Iris pigment epithelial cell (primary cell): ENCODE measurements at places on chromosomes 7 and 10.

- no peak for DNase-seq
Observed at GRCh38 chr7:130953196-130953595, 219.2 kb upstream of the KLF14 start.

DNA sequence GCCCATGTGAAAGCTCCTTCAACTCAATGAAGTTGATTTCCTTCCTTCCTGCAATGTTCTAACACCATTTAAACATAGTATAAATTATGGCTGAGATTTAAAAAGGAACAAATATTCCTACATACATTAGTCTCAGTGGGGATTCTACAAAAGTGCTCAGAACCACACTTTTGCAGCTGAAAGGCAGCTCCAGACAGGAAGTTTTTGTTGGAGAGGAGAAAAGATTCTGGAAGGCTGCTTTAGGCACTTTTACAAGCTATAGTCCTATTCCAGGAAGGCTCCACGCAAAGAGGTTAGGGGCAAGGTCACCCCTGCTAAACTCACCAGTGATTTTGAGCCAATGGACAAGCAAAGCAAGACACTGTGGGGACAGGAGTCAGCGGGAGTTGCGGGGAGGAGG is 179.2 kb upstream of the CDCA7L start:
- no peak for DNase-seq

GRCh38 chr7:149334219-149334618 is 72.2 kb downstream of the ZNF783 start:
- no peak for DNase-seq

- DNase-seq: peak; percentile 32
Observed at GRCh38 chr10:22148961-22149360, 68.9 kb downstream of the EBLN1 start.

DNA sequence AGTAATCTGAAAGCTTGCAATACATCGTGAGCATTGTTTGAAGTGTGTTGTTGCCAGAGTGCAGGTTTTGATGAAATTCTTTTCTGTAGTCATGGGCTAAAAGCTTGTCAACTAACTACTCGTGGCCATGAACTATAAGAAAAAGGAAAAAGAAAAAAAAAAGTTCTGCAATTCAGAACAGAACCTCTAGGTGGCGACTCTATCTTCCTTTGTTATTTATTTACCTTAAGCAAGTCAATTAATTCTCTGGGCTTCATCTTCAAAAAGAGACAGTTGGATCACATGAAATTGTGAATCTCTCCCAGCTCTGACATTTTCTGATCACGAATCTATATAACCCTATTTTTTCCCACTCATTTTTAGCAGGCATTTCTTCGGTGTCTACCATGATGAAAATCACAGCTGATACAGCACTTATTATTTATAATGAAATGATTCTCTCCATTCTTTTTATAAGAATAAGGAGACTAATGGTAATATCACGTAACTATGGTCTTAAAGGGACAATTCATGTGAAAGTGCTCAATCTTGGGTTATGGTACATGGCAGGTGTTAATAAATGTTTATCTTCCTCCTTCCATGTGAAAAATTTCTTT is 18.8 kb downstream of the TMEM196 start:
- peak; percentile 28 for DNase-seq

- no peak for DNase-seq
Observed at GRCh38 chr10:122656741-122657140, 42.9 kb downstream of the C10orf120 start.

DNA sequence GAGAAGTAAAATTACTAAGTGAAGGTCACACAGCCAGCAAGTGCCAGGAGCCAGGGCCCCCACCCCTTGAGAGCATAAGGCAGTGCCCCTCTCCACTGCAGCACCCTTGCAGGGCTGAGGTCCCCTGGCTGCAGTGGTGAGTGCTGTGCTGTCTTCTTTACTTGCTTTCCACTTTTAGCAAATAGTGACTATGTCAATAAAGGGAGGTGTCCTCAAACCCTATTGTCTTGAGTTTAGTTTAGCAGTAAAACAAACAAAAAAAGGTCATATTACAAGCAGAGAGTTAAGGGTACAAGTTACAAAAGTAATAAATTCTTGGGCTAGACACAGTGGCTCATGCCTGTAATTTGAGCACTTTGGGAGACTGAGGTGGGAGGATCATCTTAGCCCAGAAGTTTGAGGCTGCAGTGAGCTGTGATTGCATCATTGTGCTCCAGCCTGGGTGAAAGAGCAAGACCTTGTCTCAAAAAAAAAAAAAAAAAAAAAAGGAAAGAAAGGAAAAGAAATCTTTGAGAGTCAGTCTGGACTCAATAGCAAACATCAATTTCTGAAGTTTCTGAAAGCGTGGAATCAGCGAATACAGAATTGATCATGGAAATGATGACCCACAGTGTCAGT is 39.0 kb upstream of the KIF5B start:
- DNase-seq: peak; percentile 12

- DNase-seq: no peak
Observed at GRCh38 chr10:37222046-37222445, 96.6 kb downstream of the ANKRD30A start.

GRCh38 chr7:20062932-20063331 is 154.3 kb downstream of the MACC1 start:
- no peak for DNase-seq

DNA sequence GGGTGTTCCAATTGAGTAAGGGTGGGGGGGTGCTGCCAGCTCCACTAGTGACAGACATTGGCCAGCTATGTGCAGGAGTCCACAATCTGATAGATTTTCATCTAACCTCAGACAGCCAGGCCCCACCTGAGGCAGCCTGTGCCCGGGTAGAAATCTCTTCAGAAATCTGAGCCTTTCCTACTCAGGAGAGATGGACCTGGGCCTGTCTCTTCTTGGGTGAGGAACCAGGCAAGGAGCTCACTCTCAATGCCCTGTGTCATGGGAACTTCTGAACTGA is 86.9 kb downstream of the UBE2H start:
- DNase-seq: no peak

GRCh38 chr10:92847202-92847864 is 987 bp upstream of the EXOC6 start:
- peak; percentile 92 for DNase-seq

DNA sequence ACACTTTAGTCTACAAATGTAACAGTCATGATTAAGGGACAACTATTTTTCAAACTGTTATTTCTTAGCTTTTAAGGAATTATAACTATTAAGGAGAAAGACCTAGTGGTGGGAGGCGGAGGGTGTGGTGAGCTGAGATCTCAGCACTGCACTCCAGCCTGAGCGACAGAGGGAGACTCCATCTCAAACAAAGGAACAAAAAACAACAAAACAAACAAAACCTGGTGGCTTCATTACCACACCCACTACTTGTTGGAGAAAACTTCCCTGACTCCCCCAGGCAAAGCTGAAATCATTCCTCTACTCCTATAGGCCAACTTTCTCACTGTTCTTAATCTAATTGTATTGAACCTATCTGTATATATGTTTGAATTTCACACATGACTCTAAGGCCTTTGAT is 3.2 kb downstream of the POLR1F start:
- no peak for DNase-seq

DNA sequence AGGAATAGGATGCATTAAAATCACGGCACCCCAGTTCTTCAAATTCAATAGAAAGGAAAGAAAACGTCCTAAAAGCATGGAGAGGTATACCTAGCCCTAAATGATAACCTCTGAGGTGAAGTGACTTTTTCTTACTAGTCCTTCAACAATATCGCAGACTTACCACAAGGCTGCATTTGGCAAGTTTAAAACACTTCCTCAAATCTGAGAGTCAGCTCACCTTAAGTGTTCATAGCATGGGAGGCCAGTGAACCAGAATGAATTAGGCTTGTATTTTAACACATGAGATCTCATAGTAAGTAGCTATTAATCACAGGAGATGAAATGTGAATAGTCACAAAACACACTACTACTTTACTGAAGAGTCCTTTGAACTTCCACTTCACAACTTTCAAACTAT is 124.2 kb downstream of the RNF32 start:
- no peak for DNase-seq

- DNase-seq: no peak
Observed at GRCh38 chr10:21891439-21891838, 112.1 kb downstream of the DNAJC1 start.
